ENCODE measurements at places on chromosomes 11 and 22.

- peak; percentile 20 for DNase-seq
Observed at GRCh38 chr22:48444320-48445112, 1383.2 kb downstream of the BRD1 start.

DNA sequence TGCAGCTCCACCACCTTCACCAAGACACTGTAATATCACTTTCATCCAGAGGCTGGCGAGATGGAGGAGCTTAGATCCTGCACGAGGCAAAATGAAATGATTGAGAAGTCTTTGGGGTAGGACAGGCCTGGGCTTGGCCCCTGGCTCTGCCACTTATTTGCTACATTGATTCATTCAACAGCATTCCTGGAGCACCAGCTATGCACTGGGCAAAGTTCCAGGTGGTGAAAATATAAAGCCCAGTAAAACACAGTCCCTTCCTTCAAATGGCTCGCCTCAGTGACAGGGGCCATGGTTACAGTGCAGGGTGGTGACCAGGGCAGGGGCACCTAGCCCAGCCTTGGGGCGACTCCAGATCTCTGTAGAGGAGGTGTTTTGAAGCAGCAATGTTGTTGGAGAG lies 19.7 kb downstream of the ALX4 start:
- DNase-seq = no peak

GRCh38 chr11:128472128-128473089 lies 114.9 kb downstream of the ETS1 start:
- DNase-seq = no peak

GRCh38 chr22:27820896-27821866 lies 19.6 kb upstream of the MN1 start:
- no peak for DNase-seq

GRCh38 chr11:112582366-112582765 lies 321.7 kb upstream of the PLET1 start:
- DNase-seq = no peak

DNA sequence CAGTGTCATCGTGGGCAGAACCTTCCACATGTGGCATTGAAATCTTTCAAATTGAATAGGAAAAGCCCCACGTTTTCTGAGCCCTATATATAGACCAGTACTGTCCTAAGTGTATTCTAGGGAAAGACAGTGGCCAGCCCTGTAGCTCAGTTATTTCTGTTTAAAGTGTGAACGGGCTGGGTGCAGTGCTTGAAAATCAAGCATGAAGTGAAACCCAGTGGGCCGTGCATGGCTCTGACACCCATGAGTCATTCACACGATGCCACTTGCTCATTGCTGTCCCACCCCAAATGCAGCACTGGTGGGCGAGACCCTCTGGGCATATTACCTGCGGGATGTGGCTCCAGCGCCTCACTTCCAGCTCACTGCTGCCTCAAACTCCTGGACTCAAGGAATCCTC lies 29.8 kb upstream of the CCDC188 start:
- DNase-seq = no peak

GRCh38 chr22:31853736-31854495 lies 90.4 kb upstream of the YWHAH start:
- no peak for DNase-seq

- DNase-seq = peak; percentile 45
Observed at GRCh38 chr11:2542406-2542805, 97.6 kb downstream of the KCNQ1 start.

GRCh38 chr22:30332551-30332950 lies 5.8 kb upstream of the TBC1D10A start:
- no peak for DNase-seq

DNA sequence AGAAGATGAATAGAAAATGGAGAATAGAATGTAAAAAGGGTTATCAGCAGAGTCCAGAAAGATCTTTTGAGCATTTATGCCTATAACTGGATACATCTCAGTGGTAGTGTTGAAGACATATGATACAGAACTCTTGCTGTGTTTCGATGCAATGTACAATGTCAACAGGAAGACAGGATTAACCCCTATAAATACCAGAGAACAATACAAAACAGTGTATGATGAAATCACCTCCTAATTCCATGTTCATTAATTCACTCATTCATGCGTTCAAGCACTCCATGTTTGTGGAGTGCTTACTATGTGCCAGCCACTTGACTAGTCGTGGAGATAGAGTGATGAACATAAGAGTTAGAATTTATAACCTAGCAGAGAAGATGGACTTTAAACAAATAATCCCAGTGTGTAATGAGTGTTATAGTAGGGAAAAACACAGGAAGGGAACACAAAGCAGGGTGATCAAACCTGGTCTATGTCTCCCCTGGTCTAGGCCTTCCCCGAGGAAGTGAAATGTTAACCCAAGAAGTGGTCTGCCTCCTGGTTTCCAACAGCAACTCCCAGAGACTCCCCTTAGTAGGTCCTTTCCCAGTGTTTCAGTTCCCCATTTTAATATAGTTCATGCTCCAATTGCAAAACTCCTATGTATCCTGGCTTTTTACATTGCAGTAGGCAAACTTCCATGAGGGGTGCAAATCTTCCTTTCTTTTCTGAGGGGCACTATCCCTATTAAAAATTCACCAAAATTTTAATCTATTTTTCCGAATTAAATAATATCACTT lies 9.1 kb upstream of the SESN3 start:
- DNase-seq = no peak

GRCh38 chr11:124041254-124041653 lies at the start of gene OR10G7:
Gene OR10G7 (minus strand): TSS chr11:124041325. CDS start chr11:124039001, 2,324 bp downstream.
- no peak for DNase-seq

- no peak for DNase-seq
Observed at GRCh38 chr11:78400116-78400515, 17.5 kb downstream of the GAB2 start.

GRCh38 chr11:123573286-123573685 lies 81.1 kb downstream of the SCN3B start:
- DNase-seq = no peak

- no peak for DNase-seq
Observed at GRCh38 chr22:47270463-47271135, 508.1 kb downstream of the TBC1D22A start.

DNA sequence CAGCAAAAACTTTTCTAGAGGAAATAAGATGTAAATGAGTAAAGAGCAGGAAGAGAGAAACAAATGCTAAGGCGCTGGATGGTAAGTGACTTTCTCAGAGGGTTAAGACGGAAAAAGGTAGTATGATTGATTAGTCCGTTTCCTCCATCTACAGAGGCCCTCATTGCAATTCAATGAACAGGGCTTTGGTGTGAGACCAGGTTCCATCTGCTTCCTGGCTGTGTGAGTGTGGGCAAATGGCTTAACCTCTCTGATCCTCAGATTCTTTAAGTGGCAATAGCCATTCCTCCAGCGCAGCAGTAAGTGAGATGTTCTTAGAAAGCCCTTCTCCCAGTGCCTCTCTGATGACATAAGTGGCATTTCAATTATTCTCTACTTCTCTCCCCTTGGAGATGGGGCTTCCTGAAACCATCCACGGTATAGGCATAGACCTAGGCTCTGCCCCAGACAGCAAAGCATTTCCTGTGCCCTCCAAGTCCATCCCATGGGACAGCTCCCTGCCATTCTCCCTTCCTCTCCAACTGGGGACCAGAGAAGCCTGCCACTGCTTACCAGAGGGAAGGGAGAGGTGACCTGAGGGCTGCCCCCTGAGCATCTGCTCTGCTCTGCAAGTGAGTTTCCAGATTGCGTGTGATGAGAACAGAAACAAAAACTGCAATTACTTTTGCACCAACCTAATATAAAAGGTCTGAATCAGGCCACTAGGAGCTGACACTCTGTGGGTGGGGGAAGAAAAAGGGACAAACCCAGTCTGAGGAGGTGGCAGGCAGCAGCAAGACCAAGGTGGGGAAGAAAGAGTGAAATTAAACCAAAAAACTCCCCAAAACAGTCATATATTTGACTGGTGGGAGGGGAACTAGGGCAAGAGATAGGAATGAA lies 12.7 kb upstream of the CD44 start:
- DNase-seq = no peak

DNA sequence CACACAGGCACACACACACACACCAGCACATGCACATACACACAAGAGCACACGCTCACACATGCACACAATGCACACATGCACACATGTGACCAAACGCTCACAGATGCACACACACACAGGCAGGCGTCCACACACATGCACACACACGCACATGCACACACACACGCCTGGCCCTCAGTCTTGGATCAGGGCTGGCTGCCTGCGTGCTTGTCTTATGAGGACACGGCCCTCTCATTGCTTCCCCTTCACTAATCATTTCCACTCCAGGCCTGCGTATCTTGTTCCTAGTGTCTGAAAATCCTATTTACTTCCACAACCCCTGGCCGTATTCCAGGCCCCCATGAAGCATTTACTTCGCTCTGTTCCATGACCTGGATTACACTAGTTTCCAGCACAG lies 740.5 kb downstream of the BRD1 start:
- no peak for DNase-seq
